ENCODE measurements at places on chromosomes 3 and 15. TPM values are rescaled to one million over a fixed set of nuclear protein-coding genes. Genes with fewer than 3 reads are reported as not detected.

GRCh38 chr3:160312014-160312624 lies 86.9 kb downstream of the C3orf80 start:
- no peaks in the 10 kb centered on the region for H3K27me3 ChIP-seq
- H3K27ac ChIP-seq: no peak overlapping the region
- no peaks in the 10 kb centered on the region for H3K4me1 ChIP-seq
- no peaks in the 10 kb centered on the region for H3K36me3 ChIP-seq
- H3K4me3 ChIP-seq: no peak overlapping the region

DOCK3 gene
- 0.16 TPM for total RNA-seq

GRCh38 chr3:54746722-54747121 lies 181.1 kb downstream of the LRTM1 start:
- no peak overlapping the region for H3K4me3 ChIP-seq
- H3K27me3 ChIP-seq: no peaks in the 10 kb centered on the region
- no peaks in the 10 kb centered on the region for H3K36me3 ChIP-seq
- no peaks in the 10 kb centered on the region for H3K4me1 ChIP-seq
- H3K27ac ChIP-seq: no peak overlapping the region

CYFIP1 gene
- total RNA-seq: 135 TPM

DNA sequence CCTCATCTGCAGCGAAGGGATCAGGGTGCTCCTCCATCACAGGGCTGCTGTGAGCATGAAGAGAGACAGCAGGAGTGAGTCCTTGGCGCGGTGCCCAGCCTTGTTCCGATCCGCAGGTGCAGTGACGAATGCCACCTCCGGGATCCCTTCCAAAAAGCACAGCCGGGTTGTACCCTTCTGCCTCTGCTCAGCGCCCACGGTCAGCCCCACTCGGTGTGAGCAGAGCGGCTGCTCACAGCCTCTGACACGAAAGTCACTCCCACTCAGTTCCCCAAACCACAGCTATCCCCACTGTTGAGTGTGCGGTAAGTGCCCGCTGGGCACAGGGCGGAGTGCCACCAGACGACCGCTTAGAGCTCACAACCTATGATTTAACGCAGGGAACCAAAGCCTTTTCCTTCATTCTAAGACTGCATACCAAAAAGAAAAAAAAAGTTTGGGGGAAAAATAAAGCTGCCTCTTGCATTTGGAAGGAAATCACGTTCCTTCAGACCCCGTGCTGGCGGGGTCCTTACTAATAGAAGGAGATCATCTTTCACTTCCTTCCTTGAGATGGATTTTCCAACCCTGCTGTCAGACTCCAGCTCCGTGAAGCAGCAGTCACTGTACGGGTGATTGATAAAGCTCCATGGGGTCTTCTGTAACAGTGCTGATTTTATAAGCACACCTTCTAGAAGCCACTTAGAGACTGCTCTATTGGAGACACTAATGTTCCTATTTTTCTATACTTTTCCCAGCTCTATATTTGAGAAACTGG lies 34.7 kb upstream of the TUBGCP5 start:
- no peak overlapping the region for H3K4me3 ChIP-seq
- no peaks in the 10 kb centered on the region for H3K4me1 ChIP-seq
- H3K27me3 ChIP-seq: no peaks in the 10 kb centered on the region
- no peak for DNase-seq

- H3K4me1 ChIP-seq: no peaks in the 10 kb centered on the region
- no peaks in the 10 kb centered on the region for H3K27me3 ChIP-seq
- H3K27ac ChIP-seq: no peak overlapping the region
- DNase-seq: no peak
Observed at GRCh38 chr3:158314426-158315357, 204.8 kb downstream of the RSRC1 start.

RASSF1 gene
- 27.0 TPM for total RNA-seq

- H3K4me3 ChIP-seq: no peak overlapping the region
- H3K4me1 ChIP-seq: no peaks in the 10 kb centered on the region
- DNase-seq: no peak
- no peaks in the 10 kb centered on the region for H3K27me3 ChIP-seq
Observed at GRCh38 chr15:73394782-73395181, 26.0 kb upstream of the HCN4 start.
